ENCODE measurements at places on chromosomes 6 and 20.

DNA sequence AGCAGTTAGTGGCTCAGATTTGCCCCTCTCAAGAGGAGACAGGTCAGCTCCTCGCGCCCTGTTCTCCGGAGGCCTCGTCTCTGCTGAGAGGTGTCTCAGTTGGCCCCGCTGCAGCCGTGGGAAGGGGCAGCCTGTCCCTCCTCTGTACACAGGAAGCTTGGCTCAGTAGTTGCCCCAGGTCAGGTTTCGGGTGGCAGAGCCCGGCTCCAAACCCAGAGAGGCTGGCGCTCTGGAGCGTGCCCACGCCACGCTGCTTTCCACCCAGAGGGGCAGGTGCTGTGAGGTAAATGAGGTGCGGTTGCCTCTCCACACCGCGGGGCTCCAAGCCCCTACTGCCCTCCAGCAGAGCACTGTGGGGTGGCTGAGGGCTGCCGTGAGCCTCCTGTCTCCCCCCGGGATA is 16.0 kb downstream of the DYNLT1 start:
- DNase-seq = no peak

- no peak for DNase-seq
These were observed 428.2 kb downstream of the BMP2 start for GRCh38 chr20:7195704-7196103.

GRCh38 chr6:2450546-2450945 is 205.1 kb upstream of the GMDS start:
- no peak for DNase-seq

GRCh38 chr6:36235309-36235708 is 34.6 kb upstream of the PNPLA1 start:
- DNase-seq = no peak

DNA sequence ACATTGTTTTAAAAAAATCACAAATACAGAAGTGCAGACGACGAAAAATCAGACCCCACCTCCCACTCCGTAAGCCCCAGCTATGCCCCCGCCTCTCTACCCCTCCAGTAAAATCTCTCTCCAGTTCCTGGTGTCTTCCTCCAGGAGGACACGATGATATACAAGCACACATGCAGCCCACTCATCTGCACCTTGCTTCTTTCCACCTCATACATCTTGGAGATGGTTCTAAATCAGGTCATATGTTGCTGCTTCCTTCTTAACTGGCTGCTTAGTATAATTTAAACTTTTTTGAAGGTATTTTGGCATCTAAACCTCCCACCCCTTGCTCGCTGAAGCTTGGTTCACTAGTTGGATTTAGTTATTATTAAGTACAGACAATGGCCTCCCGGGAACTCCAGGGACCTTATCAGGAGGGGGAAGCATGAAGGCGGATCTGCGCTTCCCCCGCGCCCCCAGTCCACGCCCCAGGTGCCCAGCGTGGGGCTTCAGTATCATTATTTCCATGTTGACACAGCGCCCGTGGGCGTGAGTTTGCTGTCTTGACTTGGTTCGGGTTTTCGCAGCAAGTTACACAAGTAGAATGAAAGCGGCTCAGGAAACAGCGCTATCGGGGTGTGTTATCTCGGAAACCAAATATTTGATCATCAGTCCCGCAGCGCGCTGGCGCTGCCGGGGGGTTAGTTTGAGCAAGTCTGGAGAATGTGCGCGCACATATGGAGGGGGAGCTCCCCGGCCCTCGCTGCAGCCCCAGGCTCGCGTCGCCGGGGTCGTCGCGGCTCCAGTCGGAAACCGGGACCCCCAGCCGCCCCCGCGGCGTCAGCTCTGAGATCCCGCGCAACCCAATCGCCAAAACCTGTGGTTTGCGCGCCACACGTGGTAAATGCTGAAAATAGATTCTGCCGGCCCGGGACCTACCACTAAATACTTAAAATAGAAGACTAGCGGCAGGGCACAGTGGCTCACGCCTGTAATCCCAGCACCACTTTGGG is 2.3 kb downstream of the BMP7 start:
- DNase-seq = no peak

GRCh38 chr6:36491378-36491965 is 48.7 kb downstream of the KCTD20 start:
- no peak for DNase-seq

GRCh38 chr20:54043076-54043967 is 27.1 kb downstream of the BCAS1 start:
- no peak for DNase-seq

- no peak for DNase-seq
These were observed 1414.1 kb upstream of the EYS start for GRCh38 chr6:67121115-67121514.

Measured in activated CD4-positive, alpha-beta T cell treated with anti-CD3 and anti-CD28 coated beads, Interleukin-2, amount 50 U/mL, for 1 hour (primary cell).